ENCODE measurements at places on chromosomes 7 and 10. TPM values are rescaled to one million over a fixed set of nuclear protein-coding genes. Genes with fewer than 3 reads are reported as not detected.

DNA sequence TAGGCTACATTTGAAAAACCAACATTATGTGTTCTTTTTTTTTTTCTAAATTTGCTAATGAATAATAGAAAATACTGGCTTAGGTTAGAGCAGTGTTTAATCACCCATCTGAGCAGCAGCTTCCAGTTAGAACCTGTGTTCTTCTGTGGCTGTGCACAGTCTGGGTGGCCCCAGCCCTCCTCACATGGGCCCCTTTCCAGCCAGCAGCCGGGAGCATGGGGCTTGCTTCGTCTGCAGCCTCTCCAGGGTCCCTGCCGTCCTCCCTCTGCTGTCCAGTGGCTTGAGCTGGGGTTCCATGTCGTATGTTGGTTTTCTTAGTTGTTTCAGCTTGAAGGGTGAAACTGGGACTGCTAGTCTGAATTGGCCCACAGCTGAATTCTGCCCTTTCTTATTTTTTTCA, 37.3 kb downstream of the BNIP3 start:
- peak; percentile 48 for DNase-seq

GRCh38 chr7:141053626-141054025, 20.2 kb upstream of the TMEM178B start:
- DNase-seq = no peak

GRCh38 chr10:73818402-73818801, 7.0 kb upstream of the NDST2 start:
- no peak for DNase-seq

ATP6V0A4 gene
- 0.56 TPM for total RNA-seq

- DNase-seq = no peak
Observed at GRCh38 chr7:92876836-92877235, 40.5 kb upstream of the CDK6 start.

DNA sequence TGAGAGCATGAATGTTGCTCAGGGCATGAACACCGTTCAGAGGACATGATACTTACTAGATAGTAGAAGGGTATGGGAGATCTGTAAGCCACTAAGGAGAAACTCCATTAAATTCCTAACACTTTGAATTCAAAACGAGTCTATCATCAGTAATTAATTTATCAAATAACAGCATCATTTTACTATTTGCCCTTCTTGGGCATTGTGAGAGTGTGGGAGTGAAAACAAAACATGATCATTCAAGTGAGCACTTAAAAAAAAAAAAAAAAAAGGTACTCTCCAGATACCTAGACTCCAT, 20.5 kb upstream of the ASB15 start:
- no peak for DNase-seq

DNA sequence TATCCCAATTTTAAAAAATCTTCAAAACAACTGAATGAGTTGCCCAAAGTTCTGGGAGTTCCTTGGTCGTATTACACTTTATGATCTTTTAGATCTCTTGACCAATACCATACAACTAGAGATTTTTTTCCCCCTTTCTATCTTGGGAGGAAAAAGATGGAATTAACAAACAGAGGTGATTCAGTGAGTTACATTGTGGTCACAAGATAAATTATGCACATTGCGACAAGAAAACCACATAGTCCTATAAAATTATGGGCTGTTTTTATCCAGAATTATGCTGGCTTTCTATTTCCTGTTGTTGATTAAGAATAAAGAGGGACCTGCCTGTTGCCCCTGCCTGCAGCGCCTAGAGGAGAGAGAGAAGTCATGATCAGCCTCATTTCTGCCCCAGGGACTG, 8.2 kb upstream of the SGPL1 start:
- DNase-seq = no peak

GSTO2 gene
- total RNA-seq = 25.7 TPM
